ENCODE measurements at places on chromosomes 1 and 21.

GRCh38 chr1:12528021-12528852 is 89.8 kb downstream of the DHRS3 start:
- peak; percentile 52 for DNase-seq

DNA sequence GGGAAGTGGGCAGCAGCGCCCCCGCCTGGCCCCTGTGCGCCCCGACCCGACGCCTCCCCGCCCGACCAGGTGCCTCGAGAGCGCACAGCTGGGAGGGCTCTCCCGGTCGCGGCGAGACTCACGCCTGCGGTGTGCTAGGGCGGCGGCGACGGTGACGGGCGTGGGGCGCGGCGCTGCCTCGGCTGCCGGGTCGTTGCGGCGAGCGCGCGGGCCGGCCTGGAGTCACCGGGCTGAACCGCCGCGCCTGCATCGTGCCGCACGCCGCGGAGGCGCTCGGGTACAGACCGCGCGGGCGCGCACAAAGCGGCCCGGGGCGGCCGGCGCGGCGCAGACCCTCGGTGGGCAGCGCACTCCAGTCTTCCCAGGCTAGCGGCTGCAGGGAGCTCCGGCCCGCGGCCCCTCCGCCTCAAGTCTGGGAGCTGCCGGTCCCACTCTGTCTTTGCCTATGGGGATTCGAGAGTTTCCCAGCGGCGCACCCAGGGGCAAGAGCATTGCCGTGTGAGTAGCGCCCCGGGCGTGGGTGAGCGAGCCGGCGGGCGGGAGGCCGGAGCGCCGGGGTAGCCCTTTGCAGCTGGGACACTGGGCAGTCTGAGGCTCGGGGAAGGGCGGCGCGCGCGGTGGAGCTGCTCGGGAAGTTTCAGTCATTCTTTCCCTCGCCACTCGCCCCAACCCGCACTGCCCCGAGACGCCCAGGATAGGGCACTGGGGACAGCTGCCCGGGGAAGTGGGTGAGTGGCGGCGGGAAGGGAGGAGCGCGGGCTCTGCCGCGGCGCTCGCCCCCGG is at the start of gene SLC35F3:
SLC35F3 (plus strand) TSS at position 44 of the 783 bp plus-strand sequence.
- DNase-seq = no peak

DNA sequence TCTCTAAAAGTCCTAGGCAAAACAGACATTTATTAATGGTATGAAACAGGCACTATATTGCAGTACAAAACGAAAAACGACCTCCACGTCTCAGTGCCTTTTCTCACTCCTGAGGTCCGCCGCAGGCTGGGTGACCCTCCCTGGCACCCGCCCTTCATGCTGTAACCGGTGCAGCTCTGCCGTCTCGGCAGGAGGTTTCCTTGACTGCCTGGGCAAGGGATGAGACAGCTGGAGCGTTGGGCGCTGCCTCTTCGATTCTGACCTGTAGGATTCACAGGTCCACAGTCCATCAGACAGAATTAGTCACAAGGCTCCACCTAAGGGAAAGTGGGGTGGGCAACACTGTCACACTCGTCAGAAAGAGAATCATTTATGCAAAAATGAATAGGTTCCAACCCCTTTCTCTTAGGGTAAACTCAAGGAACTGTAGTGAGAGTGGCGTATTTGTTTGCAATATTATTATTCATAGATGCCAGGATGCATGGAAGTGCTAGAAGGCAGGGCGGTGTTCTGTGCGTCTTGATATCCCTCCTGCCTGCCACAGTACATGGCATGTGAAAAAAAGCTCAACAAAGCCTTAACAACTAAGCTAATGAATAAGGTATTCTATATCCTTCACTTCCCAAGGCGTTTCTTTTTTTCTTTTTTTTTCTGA is 23.5 kb upstream of the ZBTB18 start:
- DNase-seq = no peak

DNA sequence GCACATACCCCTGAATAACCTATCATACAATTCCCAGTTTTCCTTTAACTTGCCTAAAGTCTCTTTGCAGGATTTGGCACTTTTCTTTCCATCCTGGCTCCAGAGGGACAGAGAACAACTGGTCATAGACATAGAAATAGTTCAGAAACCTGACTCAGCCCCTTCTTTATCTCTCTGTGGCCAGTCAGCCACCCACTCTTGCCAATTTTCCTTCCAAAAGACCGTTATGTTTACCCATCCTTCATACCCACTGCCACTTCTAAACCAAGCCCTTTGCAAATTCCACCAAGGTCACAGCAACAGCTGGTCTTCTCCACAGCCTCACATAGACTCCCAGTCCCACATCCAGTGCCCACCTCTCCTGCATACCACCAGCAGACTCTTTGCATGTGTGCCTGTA is 127.2 kb upstream of the FGGY start:
- no peak for DNase-seq

DNA sequence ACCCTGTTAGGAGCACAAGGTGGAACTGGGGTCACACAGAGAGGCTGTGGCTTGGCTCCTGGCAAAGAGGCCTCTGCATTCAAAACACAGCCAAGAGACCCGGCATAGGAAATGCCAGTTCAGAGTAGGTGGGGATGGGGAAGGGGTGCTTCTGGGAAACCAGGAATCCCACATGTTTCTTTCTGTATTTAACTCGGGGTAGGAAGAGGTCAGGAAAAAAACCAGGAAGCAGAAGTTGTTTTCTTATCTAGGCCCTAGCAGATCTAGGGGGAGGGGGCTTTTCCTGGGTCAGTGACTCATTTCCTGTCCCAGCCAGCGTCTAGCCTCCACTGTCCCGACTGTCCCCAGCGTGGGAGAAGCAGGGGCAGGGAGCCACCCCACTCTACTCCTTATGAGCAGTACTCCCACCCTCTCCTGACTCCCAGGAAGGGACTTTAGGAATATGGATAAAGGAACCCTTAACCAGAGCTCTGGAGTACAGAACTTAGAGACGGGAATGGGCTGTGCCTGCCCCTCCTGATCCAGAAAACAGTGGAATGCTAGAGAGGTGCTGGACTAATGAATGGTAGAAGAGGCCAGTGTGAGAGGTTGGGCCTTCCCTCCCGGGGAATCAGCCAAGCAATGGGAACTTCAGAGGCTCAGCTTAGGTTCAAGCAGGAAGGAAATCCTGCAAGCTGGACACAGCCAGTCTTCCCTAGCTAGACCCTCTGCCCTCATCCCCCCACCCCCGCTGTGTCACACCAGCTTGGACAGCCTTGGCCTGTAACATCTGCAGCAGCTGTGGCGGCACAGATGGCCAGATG is 5.7 kb downstream of the FHL3 start:
- DNase-seq = peak; percentile 55

GRCh38 chr1:205191622-205192021 is 19.9 kb downstream of the DSTYK start:
- no peak for DNase-seq

DNA sequence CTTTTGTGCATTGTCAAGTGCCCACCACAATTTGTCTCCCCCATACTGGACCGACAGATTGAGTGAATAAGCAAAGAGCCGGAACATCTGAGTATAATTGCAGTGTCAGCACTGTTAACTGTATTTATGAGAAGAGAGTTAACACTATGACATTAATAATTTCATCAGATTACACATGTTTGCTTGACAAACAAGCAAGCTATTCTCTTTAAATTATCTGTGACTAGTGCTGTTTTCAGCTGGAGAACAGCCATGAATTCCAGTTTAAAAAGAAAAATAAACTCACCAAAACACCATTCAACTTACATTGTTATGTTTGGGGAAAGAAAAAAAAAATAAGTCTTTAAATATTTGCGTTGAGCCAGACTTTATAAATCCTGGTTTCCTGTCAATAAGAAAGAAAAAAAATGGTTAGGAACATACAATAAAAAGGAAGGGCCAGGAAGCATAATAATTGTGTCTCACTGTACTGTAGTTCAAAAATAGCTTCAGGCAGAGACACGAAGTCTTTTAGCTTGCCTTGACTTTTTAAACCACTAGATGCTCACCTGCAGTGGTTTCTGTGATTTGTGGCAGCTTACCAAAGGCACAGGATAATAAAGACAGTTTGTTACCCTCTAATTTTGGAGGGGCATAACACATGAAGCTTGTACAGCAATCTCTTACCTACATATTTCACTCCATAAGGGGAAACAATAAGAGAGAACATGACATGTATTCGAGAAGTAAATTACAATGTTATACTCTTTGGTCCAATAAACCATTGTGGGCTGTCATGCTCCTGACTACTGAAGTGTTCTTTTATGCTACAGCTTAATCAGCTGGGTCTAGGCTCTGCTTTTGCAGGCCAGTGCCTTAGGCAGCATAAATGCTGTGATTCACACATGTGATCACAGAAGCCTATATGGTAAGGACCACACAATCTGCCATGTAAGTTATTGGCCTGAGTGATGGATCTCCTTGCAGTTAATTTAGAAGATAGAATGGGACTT is 302.0 kb upstream of the ADGRL2 start:
- DNase-seq = no peak

DNA sequence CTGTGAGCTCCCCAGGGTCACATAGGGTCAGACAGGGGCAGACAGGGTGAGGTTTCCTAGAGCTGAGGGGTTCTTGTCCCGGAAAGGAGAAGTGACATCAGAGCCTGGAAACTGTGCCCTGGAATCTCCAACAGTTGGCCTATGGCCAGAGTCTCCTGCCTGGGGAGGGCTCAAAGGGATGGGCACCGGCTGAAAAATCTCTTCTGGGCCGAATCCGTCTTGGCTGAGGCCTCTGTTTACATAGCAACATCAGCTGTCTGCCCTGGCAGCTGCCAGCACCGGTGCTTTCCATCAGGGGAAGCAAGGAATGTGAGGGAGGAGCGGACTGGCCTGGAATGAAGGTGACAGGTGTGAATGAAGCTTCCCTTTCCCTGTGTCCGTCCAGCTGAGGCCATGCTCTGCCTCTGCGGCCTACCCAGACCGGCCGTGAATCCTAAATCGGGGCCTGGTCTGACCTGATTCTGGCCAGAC is 30.7 kb downstream of the VASH2 start:
- DNase-seq = peak; percentile 8

DNA sequence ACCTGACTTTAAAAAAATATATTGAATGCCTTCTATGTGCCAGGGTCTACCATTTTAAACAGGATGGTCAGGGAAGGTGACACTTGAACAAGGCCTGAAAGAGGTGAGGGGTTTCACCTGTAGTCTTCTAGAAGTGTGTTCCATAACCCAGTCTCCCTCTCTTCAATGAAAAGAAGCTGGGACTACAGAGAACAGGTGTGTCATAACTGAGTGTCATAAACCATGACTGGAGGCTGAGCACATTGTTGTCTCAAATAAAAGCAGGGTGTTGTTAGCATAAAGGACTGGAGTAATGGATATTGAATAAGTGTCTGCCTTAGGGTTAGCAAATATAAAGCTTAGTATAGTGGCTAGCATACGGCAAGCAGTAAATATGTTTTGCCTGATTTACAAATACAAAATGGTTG is 65.4 kb downstream of the SYDE2 start:
- no peak for DNase-seq

GRCh38 chr1:86993269-86993985 is 79.0 kb downstream of the HS2ST1 start:
- DNase-seq = no peak

DNA sequence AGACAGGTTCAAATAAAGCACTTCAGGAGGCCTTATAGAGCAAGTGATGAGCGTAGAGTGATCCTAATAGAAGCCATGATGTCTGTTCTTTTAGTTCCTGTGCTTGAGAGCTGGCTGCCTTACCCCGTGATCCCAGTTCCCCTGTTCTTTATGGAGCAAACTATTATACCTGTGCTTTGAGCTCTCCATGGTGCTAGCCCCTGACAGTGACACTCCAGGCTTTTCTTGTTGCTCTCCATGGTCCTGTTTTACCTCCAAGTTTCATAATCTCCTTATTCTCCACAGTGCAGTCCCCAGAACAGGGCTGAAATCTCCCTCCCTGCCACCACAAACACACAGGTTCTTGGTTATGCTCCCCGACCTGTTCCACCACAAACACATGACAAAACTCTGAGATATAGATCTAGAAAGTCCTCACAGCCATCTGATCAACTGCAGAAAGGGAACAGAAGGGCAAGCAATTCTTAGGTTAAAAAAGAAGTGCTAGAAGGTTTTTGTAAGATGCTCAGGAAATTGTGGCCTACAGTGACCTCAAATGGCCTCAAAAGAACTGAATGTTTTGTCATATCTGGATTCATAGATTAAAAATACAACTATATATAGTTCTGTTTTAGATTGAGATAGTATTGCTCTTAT is 6.0 kb downstream of the CADM3 start:
- DNase-seq = no peak

- DNase-seq = no peak
Observed at GRCh38 chr21:28687586-28687985, 305.1 kb downstream of the LTN1 start.

GRCh38 chr1:245181158-245181517 is 26.4 kb downstream of the KIF26B start:
- no peak for DNase-seq

DNA sequence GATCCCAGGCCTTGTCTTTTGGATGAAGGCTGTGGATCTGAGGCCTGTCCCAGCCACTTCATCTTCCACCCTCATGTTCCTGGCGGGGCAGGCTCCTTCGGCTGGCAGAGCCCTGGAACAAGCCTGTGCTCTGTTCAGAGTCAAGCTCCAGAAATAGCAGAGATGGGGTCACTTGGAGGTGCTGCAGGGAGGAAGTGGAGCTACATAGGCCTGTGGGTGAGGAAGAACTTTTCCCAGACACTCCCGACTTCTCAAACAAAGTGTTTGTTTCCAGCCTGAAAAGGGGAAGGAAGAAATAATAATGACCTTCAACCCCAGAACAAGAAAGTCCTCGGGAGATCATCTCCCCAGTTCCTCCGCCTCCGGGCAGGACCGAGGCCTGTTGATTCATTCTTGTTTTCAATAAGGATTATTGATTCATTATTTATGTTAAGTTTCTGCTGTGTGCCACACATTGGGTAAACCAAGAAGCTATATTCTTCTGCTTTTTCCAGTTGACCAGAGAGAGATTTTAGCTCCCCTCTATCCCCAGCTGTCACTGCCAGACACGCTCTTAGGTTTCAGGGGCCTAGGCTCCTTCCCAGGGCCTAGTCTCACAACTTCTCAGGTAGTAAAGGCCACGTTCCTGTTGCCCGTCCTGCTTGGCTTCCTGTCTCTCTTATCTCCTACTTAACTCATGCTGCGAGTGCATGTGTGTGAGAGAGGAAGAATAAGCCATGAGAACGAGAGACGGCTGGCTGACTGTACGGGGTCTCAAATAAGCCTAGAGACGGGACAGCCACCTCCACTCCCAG is 16.9 kb downstream of the IKBKE start:
- DNase-seq = peak; percentile 63

- no peak for DNase-seq
Observed at GRCh38 chr1:232292818-232293217, 337.1 kb downstream of the SIPA1L2 start.

DNA sequence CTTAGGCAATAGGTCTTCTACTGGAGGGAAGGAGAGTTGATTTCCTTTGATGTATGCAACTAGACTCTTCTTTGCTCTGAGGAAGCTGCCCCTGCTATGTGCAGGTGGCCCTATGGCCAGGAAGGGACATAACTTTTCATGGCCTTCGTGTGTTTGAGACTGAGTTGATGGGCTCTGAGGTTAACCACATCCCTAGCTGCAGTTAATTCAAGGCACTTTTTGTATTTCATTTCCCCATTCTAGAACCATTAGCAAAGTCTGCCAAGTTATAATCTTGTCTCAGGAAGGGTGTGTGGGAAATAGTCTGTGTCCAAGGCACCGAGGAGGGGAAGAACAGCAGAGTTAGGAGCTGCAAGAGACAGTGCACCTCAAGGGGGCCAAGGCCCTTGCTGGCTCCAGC is 2.5 kb downstream of the FCRL4 start:
- DNase-seq = no peak

Measured in inflammatory macrophage treated with lipopolysaccharide for 4 hours (primary cell).